PC-9 (cell line): ENCODE measurements at places on chromosomes 2 and 18. TPM values are rescaled to one million over a fixed set of nuclear protein-coding genes. Genes with fewer than 3 reads are reported as not detected.

The LIMS2 gene
- total RNA-seq, result 1.4 and 2.5 TPM in 2 replicates

The COBLL1 gene
- total RNA-seq, result 6.6 and 8.0 TPM in 2 replicates

The C1D gene
- 22.3 and 24.8 TPM in 2 replicates for total RNA-seq

The CGREF1 gene
- total RNA-seq, result 0.37 TPM in 1 of 2 replicates, not detected in the other

The RALB gene
- 74.2 and 86.6 TPM in 2 replicates for total RNA-seq

The APCDD1 gene
- total RNA-seq, result not detected in 2 replicates

The FAM110C gene
- 20.8 and 21.1 TPM in 2 replicates for total RNA-seq

The STAT4 gene
- 0.23 and 0.70 TPM in 2 replicates for total RNA-seq

The DSC1 gene
- total RNA-seq, result 0.09 and 0.10 TPM in 2 replicates

The CYS1 gene
- total RNA-seq, result 0.43 and 0.61 TPM in 2 replicates

The KIAA2012 gene
- not detected in 2 replicates for total RNA-seq

The CRACDL gene
- total RNA-seq, result 29.6 and 33.7 TPM in 2 replicates

The FBLN7 gene
- 0.70 and 1.6 TPM in 2 replicates for total RNA-seq

The CXCR1 gene
- not detected in 2 replicates for total RNA-seq

The KCNK3 gene
- total RNA-seq, result 0.08 TPM in 1 of 2 replicates, not detected in the other

The ANKRD29 gene
- total RNA-seq, result 4.3 and 4.6 TPM in 2 replicates

The CD8B gene
- not detected in 2 replicates for total RNA-seq

The TRAPPC12 gene
- 69.3 and 77.6 TPM in 2 replicates for total RNA-seq

The NT5C1B gene
- total RNA-seq, result not detected in 2 replicates

The RAD51AP2 gene
- total RNA-seq, result not detected in 2 replicates

The VPS4B gene
- 52.4 and 59.7 TPM in 2 replicates for total RNA-seq

The HK2 gene
- 7.8 and 13.5 TPM in 2 replicates for total RNA-seq

The KCTD18 gene
- total RNA-seq, result 19.6 and 24.0 TPM in 2 replicates

The IL36RN gene
- 1.0 and 1.7 TPM in 2 replicates for total RNA-seq

The NTSR2 gene
- not detected in 2 replicates for total RNA-seq

The SERPINB10 gene
- not detected in 2 replicates for total RNA-seq

The QPCT gene
- total RNA-seq, result 2.6 and 3.0 TPM in 2 replicates
